ENCODE measurements at places on chromosomes 11 and 22.

DNA sequence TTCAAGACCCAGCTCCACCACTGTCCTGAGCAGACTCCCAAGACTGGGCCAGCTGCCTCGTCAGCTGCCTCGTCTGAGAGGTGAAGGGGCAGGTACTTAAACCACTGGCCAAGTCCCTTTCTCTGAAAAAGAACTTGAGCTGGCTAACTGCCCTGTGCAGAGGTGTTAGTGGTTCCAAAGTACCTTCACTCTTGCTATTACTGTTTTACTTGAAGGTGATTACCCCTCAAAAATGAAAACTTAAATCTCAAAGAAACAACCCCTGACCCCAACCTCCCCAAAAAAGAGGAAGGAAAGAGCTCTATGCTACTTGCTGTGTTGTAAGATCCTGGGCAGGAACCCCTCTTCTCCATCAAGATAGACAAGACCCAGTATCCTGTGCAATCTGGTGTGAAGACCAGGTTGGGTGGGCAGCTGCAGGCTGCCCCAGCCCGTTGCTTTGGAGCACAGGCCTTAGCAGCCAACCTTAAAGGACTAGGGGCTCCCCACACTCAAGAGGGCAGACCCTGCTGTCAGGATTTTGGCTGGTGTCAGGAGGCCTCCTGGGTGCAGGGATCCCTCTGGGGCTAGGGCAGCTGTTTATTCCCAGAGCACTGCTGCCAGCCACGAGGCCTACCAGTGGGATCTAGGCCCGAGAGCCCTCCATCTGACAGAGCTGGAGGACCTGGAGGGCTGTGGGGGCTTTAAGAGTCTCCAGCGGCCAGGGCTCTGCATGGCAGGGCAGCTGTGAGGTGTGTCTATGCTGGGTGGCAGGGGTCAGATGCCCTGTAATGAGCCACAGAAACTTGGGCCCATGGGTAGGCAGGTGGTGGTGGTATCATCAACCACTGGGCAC lies 13.0 kb downstream of the GUCD1 start:
- no peak for DNase-seq

DNA sequence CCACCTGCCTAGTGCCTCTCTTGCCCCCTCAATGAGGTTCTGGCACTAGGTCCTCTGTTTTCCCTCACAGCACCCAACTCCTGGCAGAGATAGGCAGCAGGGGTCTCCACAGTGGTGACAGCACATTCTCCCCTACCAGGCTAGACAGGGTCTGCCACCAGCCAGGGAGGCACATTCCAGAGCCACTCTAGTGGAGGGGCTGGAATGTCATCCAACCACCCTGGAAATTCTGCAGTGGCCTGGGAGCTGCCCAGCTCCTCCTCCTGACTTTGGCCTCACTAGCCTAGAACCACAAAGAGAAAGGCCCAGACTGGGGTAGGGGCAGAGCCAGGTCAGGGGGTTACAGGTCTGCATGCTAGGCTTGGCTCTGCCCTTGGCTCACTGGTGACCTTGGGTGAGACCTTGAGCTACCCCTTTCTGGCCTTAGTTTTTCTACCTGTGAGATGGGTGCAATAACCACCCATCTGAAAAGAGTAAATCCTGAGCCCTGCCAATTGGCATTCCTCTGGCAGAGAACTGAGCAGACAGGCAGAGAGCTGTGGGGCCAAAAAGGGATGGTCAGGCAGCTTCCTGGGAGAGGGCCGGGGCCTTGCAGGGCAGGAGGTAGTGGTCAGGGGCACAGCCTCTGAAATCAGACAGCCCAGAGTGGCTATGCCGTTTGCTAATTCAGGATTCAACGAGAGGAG lies 7.1 kb downstream of the P2RY2 start:
- no peak for DNase-seq

DNA sequence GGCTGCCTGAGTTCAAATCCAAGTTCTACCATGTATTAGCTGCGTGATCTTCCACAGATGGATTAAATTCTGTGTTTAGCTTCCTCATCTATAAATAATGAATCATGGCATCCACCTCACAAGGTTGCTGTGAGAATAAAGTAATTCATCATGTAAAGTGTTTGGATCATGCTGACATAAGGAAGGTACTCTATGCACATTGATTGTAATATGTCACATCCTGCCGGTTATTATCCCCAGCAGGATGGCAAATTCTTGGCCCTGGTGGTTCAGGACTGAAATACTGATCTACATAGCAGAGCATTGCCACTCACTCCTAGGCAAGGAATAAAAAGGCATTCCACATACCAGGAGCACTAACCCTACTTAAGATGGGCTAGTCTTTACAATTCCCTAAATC lies 40.8 kb downstream of the LGR4 start:
- no peak for DNase-seq

DNA sequence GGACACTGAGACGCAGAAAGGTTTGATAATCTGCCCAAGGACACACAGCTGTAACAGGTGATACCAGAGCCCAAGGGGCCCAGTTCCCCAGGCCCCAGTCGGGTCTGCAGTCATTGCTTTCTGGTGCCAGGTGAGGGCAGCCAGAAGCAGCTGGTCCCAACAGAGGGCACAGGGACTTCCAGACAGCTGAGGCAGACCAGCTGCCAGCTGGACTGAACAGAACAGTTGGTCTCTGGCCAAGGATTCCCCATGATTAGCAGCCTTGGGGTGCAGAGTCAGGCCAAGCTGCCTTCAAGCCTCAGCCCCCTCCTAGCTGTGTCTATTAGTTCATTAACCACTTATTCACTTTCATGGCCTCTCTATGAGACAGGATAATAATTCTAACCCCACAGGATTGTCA lies 105.6 kb downstream of the RRAS2 start:
- DNase-seq = no peak

- no peak for DNase-seq
Observed at GRCh38 chr11:122107045-122107444, 9.0 kb downstream of the BLID start.

GRCh38 chr22:25847451-25847850 lies 105.5 kb downstream of the MYO18B start:
- peak; percentile 59 for DNase-seq

GRCh38 chr22:44328326-44328725 lies 15.6 kb upstream of the SHISAL1 start:
- DNase-seq = no peak

GRCh38 chr22:35380013-35380412 lies 883 bp upstream of the HMOX1 start:
- no peak for DNase-seq

GRCh38 chr22:44395118-44396005 lies 82.6 kb upstream of the SHISAL1 start:
- no peak for DNase-seq

GRCh38 chr11:117917591-117918151 lies 11.5 kb downstream of the TMPRSS13 start:
- no peak for DNase-seq

DNA sequence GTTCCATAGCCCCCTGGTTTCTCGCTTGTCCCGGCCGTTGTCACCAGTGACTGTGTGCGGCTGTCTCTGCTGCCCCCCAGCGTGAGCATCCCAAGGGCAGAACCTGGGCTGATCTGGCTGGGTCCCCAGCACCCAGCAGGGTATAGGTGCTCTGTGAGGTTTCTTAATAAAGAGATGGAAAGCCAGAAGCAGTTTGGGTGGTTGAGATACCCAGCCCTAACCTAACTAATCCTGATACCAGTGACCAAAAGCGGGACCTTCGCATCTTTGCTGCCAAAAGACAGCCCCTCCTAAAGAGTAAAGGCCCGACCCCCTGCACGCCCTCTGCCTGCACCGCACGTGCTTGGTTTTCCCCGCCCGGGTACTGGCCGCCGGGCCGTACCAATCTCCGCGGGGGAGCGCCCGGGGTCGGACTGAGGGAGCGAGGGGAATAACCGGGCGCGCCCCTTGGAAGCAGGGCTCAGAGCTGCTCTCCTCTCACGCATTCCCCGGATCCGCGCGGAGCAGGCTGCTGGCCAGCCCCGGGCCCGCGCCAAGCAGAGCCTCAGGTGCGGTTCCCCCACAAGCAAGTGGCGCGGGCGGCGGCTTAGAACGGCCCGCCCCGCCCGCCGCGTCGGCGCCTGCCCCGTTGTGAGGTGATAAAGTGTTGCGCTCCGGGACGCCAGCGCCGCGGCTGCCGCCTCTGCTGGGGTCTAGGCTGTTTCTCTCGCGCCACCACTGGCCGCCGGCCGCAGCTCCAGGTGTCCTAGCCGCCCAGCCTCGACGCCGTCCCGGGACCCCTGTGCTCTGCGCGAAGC lies at the start of gene DGAT2:
TSS of gene DGAT2 (plus strand) at position 667 of the 797 bp plus-strand sequence. CDS start 214 bp downstream, outside the sequence.
- peak; percentile 79 for DNase-seq

DNA sequence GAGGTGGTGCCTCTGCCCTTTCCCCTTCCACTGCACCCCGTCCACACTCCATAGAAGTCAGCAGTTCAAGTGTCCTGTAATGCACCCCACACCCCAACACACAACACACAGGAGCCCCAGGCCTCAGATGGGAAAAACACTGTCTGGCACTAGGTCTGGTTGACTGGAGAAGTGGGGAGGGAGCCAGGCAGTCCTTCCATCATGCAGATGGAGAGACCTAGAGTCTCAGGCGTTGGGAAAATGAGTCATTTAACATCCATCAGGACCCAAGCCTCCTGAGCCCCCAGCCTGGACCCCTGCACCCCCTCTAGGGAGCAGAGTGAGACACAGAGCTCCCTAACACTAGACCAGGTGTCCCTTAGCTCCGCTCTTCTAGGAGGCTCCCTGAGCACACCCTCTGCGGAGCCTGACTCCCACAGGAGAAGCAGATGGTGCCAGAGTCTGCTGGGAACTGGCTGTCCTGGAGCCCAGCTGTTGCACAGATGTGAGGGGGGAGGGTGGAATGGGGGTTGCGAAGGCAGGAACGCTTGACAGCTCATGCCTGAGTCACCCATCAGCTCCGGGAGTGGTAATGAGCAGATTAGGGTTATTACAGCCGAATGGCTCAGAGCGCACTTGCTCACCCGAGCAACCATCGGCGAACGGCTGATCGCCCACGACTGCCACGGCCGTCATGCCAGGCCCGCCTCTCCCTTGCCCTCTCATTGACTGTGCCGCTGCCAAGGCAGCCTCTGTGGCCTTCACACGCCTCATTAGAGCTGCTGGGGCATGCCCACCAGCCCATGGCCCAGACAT lies 22.1 kb upstream of the SYT7 start:
- no peak for DNase-seq

DNA sequence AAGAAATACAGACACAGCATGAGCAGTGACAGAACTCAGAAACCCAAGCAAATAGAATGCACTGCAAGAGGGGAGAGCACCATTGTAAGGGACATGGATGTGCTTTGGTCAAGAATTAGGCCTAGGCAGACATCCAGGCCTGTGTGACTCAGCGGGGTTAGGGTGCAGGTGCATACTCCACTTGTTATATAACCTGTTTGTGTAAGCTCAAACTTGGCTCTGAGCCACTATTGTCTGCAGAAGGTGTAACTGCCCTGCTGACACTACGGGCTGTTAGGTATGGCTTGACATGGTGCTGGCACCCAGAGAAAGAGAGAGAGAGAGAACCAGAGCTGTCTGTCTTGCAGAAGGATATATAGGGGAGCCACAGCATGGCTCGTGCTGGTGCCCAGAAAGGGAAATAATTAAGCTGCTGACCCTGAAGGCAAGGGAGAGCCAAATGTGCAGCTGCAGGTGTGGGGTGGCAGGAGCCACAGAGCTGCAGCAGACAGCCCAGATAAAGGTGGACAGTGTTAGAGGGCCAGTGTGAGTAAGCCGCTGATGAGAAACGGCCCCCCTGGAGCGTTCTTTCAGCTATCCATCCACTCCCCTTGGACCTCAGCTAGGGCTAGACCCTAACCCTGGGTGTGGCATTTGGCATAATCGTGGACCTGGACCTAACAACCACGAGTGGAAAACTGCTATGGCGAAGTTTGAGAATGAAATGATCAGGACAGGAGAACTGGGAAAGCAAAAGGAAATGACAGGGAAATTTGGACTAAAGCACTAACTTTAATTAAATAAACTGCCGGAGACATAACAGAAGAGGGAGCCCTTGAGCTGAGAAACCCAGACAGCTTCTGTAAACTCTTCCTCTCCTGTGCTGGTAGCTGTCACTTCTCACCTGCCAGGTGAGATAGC lies 253.0 kb upstream of the CCDC179 start:
- DNase-seq = no peak

DNA sequence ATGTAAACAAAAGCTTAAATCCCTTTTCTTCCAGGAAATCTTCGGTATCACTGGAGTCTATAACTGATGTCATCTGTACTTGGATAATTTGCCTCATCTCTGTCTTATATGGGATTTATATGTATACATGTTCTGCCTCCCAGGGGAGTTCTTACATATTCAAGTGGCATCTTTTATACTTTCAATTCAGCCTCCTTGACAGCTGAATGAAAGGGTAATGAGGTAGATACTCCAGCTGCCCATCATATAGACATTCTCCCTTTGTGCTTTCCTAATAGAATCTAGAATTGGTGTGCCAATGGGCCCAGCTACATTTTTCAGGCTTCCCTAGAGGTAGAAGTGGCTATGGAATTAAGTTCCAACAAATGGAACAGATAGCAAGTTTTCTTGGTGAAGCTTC lies 223.8 kb downstream of the LRRC4C start:
- DNase-seq = no peak
